ENCODE measurements at places on chromosomes 5 and 9. TPM values are rescaled to one million over a fixed set of nuclear protein-coding genes. Genes with fewer than 3 reads are reported as not detected.

The RNF130 gene
- 83.9 TPM for total RNA-seq

The HAPLN1 gene
- total RNA-seq: 14.1 TPM

The ANKRD31 gene
- total RNA-seq: 0.14 TPM

DNA sequence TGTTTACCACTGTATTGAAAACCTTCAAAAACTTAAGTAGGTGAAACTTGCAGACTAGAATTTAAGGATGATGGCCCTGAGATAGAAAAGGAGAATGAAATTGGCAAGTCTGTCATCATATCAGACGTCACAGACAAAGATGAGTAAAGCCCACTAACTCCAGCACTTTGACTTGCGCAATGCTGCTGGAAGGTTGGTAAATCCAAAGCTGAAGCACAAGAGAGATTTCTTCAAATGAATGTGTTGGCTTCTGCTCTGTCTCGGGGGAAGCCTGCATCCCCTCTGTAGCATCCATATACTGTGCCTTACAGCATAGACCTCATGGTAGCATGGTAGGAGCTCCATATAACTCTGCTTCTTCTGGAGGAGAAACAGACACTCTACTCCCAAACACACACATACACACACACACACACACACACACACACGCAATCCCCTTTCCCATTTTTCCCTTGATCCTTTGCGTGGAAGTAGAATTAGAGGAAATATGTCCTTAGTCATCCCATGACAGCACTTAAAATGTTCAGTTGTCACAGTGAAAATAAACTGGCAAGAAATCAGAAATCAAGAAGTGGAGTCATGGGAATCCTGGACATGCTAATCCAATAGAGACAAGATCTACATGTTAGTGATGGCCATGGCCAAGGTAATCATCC lies 241.5 kb downstream of the NR3C1 start:
- no peak for DNase-seq

DNA sequence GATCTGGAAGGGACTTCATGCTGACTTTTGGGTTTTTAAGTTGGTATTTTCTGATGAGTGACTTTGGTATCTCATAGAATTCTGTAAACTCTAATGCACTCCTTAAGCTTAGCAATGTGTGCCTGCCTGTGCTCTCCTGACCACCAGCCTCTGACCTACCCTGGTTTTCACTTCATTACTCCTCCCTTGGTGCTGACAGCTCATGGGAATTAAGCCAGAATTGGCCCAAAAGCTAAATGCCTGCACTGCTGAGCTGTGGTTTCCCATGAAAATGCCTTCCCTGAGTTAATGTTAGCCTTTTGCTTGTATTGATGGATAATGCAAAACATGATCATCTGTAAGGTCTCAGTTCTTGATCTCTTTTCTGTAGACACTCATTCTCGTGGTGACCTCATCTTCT lies 308.0 kb downstream of the DOCK8 start:
- DNase-seq: no peak

- no peak for DNase-seq
Observed at GRCh38 chr5:55816342-55816741, 34.8 kb upstream of the IL31RA start.

The MLLT3 gene
- total RNA-seq: 9.6 TPM

- no peak for DNase-seq
Observed at GRCh38 chr5:175685701-175686350, 28.0 kb downstream of the HRH2 start.

GRCh38 chr5:111411301-111411700 lies 101.0 kb downstream of the STARD4 start:
- no peak for DNase-seq

- DNase-seq: no peak
Observed at GRCh38 chr5:79120221-79120620, 8.6 kb downstream of the BHMT start.

All from thoracic aorta (tissue), 2 donors.